ENCODE measurements at places on chromosomes 2 and 18.

DNA sequence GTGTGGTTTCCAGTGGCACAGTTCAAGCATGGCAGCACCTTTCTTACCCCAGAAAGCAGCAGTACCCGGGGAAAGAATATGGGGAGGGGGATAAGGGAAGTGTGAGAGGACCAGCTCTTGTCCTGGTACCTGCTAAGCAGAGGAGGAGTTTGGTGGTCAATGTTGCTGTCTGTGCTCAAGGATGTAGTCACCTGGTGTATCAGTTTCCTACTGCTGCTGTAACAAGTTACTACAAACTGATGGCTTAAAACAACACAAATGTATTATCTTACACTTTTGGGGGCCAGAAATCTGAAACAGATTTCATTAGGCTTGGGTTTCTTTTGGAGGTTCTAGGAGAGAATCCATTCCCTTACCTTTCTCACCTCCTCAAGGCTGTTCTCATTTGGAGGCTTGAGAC, 77.5 kb downstream of the VSNL1 start:
- no peak for DNase-seq

DNA sequence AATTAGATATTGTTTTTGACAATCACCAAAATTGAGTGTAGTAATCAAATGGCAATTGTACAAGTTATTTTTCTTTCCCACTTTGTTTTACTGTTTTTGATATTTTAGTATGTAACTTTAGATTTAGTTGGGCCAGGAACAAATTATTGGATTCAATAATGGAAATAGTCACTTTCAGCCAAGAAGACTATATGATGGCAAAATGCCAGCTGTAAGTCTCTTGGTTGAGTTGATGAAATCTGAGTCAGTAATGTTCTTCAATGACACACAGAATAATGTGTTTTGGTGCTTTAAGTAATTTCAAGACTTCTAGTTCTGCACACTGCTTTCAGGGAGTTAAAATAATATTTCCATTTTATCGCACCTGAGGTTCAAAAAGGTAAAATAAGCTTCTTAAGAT, 2022.0 kb upstream of the CELF4 start:
- no peak for DNase-seq

- no peak for DNase-seq
Measured at GRCh38 chr2:121003391-121003790, 267.7 kb downstream of the GLI2 start.

GRCh38 chr2:12177455-12178288, 431.2 kb downstream of the LPIN1 start:
- no peak for DNase-seq

GRCh38 chr18:13932285-13933025, 17.1 kb upstream of the MC2R start:
- DNase-seq: no peak

DNA sequence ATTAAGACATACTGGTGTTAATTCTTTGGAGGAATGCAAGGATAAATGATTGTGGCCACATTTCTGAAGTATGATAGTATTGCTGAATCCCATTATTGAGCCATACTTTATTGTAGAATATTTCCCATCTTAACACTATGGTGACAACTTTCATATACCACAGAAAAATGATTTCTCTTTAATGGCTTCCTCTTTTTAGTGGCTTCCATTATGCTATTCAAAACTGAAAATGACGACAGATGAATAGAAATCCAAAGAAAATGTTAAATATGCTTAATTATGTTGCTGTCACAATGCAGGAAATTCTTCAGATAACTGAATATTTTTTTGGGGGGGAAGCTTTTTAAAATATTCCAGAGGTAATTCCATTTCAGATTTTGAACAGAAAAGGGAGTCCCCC, 88.9 kb upstream of the TMEM200C start:
- DNase-seq: no peak

DNA sequence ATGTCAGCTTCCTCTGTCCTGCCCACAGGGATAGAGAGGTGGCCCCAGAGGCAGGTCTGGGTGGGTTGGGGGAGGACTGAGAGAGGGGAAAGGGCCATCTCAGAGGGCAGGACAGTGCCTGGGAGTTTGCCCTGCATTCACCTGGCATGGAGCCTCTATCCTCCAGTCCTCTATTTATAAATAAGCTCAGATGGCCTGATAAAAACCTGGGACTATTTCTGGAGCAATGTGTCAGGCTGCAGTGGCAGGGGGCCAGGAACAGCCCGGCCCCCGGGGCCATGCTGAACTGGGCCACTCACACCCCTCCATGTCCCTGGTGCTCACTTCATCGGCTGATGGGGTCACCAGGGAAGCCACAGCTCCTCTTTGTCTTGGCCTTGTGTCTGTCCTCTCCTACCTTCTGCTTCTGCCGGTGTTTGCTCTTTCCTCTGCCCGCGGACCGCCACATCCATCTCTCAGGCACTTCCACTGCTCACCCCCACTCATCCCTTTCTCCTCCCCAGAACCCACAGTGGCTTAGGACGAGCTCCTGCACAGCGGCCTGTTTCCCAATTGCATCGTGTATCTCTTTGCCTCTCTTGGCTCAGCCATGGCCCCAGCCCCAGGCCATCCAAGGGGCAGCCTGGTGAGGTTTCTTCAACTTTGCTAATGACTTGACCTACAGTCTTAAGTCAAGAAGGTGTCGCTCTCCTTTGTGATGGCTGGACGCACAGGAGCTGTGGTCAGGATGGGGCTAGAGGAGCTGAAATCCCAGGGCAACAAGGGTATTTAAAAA, 38.8 kb downstream of the SCTR start:
- DNase-seq: no peak

- DNase-seq: no peak
Measured at GRCh38 chr2:160371251-160372009, 122.2 kb downstream of the RBMS1 start.

GRCh38 chr2:11254100-11254536, 90.3 kb downstream of the ROCK2 start:
- DNase-seq: no peak

DNA sequence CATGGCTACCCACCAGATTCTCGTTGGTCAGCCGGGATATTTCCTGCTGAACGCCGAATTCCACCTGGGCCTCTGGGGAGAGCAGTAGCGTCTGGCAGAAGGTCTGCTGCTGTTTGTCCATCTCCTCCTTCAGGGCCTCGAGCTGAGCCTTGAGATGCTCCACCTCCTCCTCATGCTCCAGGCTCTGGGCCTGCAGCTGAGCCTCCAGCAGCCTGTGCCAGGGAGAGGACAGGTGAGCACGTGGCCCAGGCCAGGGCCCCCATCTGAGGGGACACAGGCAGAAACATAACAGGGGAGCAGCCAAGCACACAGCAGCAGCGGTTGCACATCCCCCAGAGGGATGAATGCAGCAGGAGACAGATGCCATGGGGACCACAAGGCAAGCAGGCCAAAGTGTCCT, 40.1 kb upstream of the ACAA2 start:
- no peak for DNase-seq

DNA sequence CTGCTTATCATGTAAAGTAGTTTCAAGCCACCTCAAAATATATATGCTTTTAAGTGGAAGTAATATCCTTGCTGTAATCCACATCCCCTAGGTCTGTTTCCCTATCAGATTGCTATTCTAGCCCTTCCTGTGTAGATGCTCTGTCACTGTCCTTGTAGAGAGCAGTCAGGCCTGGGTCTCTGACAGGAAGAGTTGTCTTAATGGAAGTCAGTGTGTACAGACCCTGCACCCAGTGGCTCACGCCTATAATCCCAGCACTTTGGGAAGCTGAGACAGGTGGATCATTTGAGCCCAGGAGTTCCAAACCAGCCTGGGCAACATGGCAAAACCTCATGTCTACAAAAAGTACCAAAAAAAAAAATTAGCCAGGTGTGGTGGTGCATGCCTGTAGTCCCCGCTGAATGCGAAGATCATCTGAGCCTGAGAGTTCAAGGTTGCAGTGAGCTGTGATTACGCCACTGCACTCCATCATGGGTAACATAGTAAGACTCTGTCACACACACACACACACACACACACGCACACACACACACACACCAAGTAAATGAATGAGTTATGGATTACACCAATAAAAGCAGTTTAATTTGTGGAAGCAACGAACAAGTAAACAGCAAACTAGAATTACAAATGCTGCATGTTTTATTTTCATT, 70.2 kb upstream of the DSC1 start:
- no peak for DNase-seq

DNA sequence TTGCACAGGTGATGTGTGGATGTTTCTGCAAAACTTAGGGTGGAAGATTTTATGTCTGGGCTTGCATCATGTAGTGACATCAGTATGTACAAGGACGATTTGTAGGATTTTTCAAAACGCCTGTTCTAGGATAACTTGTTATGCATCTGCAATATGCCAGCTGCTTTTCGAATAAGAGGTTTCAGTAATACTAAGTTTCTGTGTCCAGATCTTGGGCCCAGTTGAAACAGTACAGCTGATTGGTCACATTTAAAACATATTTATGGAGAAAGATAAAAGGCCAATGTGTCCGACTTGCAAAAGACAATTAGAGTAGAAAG, 1.2 kb downstream of the PTPN4 start:
- no peak for DNase-seq

DNA sequence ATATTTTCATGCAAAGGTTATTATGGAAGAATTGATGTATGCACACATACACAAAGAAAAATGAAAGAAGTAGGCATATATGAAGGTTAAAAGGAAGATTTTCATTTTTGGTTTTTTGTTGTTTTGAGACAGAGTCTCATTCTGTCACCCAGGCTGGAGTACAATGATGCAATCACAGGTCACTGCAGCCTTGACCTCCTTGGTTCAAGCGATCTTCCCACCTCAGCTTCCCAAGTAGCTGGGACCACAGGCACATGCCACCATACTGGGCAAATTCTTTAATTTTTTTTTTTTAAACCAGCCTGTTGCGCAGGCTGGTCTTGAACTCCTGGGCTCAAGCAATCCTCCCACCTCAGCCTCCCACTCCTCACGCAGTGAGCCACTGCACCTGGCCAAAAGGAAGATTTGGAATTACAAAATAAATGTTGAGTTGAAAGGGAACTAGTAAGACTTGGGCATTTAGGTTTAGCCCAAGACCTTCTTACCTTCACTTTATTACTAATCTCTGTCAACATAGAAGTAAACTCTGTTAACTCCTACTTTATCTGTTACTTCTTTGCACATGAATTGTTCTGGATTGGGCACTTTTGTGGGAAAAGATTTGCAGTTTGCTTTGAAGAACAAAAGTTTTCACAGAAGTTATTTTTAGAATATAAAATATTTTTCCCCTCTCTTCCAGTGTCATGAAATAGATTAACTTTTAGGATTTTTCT, 31.7 kb upstream of the NBEAL1 start:
- DNase-seq: no peak

DNA sequence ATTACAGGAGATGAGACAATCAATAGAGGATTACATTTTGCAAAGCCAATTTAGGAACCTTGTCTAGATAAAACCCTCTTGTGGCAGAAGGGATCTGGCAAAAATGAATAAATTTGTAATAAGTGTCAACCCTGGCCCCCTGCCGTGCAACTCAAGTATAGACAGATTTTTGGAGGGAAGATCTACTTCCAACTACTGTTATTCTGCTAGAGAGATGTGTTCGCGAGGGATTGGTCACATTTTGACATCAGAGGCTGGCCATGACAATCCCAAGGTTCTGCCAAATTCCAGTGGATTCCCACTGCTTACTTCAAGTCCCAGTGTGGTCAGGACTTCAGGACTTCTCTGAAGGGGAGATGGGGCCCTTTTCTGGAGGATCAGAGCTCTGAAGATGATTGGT, 192.6 kb downstream of the SH3RF3 start:
- DNase-seq: no peak

GRCh38 chr2:214465363-214466146, 54.7 kb downstream of the VWC2L start:
- no peak for DNase-seq

DNA sequence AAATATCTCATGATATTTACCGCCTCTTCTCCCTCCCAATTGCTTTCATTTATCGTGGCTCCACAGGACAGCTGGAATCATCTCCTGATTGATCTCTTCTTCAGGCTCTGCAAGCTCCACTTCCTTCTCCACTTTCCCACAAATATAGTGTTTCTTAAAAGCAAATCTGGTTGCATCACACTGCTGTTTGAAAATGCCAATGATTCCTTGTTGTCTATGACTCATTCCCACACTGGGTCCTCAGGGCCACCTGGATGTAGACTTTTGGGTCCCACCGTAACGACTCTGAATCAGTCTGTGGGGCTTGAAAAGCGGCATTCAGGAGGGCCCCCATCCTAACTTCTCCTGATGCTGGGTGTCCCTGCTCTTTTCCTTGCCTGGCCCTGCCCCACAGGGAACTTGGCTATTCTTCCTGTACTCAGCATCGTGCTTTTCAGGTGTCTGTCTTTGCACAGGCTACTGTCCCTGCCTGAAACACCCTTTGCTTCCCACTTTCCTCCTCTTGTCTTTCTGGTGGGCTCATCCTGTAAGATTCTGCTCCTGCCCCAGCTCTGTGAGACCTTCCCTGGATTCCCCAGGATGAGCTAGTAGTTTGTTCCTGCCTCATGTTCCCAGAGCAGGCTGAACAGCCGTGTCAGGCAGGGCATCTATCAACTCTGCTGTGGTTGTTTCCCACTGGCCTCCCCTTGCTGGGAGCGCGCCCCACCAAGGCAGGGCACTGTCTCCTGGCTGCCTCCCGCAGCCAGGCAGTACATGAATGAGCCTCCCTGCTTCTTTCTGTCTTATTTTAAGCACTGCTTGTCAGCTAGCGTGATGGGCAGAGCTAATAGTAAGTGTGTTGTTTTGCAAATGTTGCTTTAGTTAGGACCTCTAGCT, 111.9 kb downstream of the KCTD1 start:
- DNase-seq: no peak

GRCh38 chr18:62152844-62153243, 34.0 kb downstream of the PIGN start:
- DNase-seq: no peak

GRCh38 chr2:41933585-41934320, 114.1 kb upstream of the PKDCC start:
- DNase-seq: no peak

DNA sequence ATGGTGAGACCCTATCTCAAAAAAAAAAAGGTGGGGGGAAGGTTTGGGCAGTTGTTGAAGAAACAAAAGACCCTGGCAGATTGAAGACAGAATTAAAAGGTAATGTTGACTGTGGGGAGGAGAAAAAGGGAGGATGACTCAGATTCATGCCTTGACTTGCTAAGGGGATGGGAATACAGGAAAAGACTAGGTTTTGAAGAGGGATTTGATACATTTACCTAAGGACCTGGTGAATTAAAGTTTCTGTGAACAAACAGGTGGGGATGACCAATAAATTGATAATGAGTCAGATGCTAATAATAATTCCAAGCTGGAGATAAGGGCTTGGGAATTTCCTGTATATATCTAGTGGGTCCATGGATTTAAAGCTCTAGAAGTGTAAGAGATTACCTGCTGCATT, 27.6 kb downstream of the TTR start:
- DNase-seq: no peak
